Fibroblast of skin of right biceps (primary cell): ENCODE measurements at places on chromosomes 11 and 22.

DNA sequence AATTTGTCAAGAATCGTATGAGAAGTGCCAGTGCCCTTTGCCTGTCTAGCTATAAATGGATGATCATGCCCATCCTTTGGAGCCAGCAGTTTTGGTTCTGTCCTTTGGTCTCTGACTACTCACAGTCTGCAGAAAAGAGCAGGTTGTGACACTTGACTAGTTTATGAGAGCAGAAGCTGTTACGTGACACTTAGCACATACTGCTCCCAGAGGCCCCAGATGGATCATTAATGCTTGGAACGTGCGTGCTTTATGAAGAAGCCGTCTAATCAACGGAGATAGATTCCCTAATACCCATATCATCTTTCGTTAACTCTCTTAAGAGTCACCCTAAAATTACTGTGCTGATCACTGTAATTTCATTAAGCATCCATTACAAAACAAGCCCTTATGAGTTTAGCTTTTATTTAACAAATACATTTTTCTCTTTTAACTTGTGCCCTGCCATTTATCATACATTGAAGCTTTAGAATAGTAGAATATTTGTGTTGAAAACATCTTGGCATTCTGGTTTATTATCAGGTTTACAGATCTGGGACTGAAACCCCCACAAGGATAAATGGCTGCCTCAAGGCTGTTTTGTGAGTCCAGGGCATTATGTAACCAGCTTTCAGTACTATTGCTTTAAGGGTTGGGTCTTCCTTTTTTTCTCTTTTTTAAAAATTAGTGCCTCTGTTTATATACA lies 47.0 kb upstream of the ADORA2A start:
- DNase-seq = no peak

- no peak for DNase-seq
Measured at GRCh38 chr22:37566329-37566837, 6.1 kb downstream of the CDC42EP1 start.

- DNase-seq = peak; percentile 96
Measured at GRCh38 chr22:42933485-42934091, 76.5 kb upstream of the ARFGAP3 start.

- DNase-seq = peak; percentile 99
Measured at GRCh38 chr11:28384418-28384817, 276.2 kb downstream of the METTL15 start.

GRCh38 chr11:84211896-84212295 lies 925.7 kb upstream of the CCDC90B start:
- no peak for DNase-seq

DNA sequence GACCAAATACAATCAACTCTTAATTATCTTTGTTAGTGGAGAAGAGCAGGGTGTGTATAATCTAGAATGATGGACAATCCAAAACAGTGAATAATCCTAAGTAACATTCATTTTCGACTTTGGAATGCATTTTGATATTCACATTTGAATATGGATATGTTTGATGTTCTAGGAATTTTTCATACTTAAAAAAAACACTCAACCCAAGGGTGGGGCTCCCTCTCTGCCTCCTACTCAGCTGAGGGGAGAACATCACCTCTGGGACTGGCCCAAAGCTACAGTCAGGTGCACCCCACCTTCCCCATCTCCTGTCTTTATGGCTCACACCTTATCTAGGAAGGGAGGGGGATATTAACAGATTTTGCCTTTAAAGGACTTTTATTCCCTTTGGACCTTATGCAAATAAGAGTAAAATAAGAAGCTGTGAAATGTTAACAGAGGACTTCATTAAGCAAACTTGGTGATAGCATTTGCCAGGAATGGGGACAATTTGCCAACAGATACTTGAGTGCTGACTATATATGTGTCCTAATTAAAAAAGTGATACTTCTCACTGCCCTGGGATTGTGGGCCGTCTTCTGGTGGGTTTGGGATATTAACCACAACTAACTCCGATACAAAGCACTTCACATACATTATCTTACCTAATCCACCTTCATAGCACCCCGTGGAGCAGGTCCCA lies 187.0 kb downstream of the ST3GAL4 start:
- peak; percentile 66 for DNase-seq

DNA sequence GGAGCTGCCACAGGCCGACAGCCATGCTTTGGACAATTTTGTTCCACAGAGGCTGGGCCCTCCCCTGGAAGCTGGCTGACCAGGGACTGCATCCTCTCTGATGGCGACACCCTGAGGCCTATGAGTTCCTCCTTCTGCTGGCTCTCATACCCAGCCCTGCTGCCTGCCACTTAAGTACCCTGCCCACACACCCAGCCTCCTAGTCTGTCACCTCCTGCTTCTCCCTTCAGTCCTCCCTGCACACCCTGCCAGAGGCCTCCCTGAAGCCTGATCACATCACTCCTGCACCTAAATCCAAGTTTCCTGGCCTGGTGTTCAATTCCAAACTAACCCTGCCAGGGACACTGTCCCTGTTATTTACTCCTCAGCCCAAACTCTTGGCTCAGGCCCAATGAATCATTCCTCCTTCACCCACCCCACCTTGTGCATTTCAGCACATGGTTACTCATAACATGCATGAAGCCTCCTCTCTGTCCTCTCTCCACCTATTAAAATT lies 136.7 kb upstream of the NECTIN1 start:
- DNase-seq = peak; percentile 33

DNA sequence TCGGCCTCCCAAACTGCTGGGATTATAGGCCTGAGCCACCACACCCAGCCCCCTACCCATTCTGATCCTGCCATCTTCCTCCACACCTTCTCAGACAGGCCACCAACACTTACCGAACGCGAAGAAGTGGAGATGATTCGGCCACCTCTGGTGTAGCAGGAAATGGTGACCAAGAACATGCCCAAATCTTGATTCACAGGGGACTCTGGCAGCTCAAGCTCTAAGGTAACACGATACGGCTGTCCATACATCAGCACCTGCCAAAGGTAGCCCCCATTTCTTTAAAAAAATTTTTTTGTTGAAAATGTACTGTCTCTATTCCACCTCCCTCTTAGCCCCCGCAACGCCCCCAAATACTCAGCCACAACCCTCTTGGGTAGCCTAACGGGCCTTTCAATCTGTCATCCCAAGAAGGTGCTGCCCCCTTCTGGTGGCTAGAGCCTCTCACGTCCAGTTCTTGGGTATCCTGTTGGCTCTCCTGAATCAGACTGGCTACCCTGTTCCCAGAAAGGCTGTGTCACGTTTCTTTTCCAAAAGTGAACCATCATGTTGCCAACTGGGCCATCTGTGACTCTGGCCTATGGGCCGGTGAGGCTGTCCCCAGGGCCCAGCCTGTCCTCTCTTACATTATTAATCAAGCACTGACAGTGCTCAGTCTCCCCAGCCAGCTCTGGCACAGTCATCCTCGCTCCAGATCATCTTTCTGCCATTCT lies 5.3 kb upstream of the LRRN4CL start:
- peak; percentile 74 for DNase-seq

DNA sequence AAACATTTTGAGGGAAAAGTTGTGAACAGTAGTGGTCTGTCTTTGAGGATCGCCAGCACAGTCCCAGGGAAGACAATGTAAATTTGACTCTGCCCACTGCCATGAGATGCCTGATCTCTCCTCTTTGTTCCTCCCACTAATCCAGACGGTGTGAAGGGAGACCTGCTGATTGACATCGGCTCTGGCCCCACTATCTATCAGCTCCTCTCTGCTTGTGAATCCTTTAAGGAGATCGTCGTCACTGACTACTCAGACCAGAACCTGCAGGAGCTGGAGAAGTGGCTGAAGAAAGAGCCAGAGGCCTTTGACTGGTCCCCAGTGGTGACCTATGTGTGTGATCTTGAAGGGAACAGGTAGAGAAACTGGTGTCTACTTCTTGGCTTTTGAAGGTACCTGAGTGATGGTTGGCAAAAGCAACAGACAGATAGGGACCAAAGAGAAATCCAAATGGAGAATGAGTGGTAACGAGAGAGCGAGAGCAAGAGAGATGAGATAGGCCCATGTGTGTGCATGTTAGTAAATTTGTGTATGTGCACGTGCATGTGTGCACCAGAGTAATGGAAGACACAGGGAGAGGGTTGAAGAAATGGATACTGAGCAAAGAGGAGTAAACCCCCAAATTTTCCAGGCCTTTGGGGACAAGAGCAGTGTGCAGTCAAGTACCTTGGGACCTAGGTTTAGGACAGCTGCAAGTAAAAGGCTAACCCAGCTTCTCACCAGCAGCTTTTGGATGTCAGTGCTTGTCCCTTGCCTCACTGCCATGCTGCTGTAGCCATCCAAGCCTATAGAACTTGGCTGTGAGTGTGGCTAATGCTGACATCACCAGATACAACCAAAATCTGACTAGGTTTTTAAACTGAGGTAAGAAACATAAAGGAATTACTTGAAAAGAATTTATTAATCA lies 1.9 kb downstream of the NNMT start:
- peak; percentile 36 for DNase-seq

DNA sequence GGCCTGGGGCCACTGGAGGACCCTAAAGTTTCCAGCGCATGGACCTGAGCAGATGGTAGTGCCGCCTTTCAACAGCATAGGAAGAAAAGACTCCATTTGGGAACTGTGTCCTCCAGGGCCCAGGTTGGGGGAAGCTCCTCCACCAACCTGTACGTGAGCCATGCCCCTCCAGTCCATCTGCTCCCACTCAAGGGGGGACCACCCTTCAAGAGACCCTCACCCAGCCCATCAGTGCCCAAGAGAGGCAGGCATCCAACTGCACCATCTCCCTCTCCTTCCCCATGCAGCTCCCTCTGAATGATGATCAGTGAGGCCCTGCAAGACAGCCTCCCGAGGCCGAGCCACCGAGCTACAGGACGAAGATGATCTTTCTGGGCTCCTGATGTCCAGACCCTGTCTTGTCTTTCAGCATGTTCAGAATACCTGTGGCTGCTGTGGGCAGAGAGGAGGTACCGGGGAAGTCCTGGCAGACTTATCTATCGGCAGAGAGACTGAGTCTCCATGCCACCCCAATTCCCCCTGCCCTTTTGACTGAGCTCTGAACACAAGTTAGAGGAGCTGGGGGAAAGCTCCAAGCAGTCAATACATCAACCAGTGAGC lies 25.0 kb upstream of the JAM3 start:
- no peak for DNase-seq

- no peak for DNase-seq
Measured at GRCh38 chr11:33988586-33989370, 62.8 kb upstream of the CAPRIN1 start.

GRCh38 chr11:124736736-124737135 lies 3.0 kb upstream of the NRGN start:
- DNase-seq = no peak

DNA sequence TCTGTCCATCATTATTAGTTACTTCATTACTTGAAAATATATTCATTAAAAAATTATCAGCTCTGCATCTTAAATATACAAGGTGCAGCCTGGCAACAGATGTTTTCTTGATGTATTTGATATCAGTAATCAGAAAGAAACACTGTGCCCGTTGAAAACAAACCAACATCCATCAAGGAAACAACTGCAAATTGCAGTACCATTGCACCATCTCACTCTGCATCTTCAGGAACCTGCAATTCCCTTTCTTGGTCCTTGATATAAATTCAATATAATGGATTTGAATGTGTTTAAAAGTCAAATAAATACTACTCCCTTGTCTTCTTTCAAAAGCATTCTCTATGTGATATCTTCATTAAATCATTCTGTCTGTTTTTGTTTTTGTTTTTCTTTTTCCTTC lies 1131.2 kb downstream of the FAM181B start:
- DNase-seq = no peak

DNA sequence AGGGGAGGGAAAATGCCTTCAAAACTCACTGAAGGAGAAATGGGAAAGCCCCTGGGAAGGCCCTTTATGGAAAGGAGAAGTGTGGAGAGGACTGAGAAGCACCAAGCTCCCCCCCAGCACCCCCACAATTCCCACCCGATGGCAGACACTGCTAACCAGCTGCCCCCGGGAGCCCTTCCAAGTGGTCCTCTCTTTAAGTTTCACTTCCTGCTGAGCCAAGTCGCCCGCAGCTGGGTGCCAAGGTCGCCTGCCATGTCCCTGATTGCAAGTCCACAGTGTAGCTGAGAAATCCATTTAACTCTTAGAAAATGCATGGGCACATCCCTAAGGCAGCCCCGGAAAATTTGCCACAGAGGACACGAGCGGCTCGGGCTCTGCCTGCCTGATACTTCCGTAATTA lies 68.2 kb downstream of the GALNT18 start:
- DNase-seq = no peak

DNA sequence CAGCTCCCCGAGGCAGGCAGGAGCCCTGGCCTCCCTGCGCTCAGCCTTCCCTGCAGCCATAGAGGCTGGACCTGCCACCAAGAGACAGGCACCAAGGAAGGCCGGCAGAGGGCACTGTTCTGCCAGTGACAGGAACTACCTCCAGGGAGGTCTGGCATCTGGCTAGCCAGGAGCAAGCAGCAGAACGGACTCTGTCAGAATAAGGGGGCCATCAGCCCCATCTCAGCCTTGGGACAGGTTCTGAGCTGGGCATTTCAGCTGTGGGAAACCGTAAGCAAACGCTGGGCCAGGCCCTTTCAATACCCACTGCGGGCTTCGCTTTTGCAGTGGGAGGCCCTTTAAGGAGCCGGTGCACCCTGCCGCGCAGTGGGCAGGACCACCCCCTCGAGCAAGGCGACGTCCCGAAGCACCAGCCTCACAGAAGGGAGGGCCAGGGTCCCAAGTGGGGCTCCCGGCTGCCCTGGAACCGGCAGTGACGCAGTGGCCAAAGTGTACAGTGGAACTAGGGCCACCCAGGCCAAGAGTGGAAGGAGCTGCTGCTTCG lies 18.2 kb downstream of the IFT27 start:
- DNase-seq = peak; percentile 59

DNA sequence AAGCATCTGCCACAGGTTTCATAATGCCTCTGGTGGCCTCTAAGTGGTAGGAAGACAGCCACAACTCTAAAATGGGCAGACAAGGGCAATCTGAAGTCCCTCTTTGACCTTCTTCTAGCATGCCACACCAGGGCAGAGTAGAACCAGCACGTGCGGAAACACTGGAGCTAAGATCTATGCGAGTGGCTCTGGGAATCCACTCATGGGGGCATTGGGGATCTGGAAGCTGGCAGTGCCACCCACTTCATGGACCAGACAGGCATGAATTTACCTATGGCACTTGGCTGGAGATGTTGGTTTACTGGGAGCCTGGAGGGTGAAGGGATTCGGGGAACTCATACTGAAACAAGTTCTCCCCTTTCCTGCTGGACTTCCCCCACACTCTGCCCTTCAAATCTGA lies 337.4 kb downstream of the MIAT start:
- DNase-seq = no peak

DNA sequence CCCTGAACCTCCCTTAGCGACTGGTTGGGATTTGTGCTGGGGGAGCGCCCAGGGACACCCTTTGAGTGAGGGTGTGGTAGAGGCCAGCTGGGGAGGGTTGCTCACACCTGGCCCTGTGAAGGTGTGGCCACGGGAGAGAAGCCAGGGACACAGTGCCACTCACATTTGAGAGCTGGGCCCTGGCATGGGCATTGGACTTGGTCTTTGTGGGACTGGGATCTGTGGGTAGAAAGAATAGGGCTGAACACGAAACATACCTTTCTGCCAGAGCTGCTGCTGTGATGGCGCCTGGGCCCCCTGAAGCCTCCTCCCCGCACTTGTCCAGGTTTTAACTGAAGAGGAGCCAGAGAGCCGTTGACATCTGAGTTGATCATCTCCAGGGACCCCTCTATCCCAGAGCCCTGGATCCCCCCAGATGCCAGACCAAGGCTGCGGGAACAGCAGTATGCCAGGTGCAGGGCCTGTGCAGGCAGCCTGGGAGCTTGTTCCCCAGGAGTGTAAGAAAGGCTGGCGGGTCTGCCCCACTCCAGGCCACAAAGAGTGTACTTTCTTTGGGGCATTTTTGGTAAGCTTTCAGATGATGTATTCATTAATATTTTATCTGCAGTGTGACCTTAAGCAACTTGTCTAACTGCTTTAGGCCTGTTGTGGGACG lies 284.1 kb downstream of the TBC1D22A start:
- DNase-seq = no peak
